Coronary artery (tissue), 2 donors: ENCODE measurements at places on chromosomes 12 and 14.

DNA sequence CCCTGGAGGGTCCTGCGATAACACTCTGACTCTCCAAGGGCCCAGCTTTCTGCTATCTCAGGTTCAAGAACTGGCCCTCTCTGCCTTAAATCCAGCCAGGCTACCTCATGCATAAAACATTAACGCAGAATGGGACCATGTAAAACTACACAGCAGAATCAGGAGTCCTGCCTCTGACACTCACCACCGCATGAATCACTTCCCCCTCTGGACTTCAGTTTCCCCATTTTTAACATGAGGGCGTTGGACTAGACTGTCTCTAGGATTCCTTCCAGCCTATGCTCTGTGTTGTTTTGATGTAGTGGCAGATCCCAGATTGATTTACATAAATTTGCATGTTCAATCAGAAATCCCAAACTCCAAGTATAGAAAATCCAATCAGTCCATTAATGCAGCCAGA lies 3.3 kb downstream of the NCKAP5L start:
- no peak for DNase-seq

- DNase-seq, result no peak
Observed at GRCh38 chr12:5967645-5968415, 22.8 kb upstream of the ANO2 start.

DNA sequence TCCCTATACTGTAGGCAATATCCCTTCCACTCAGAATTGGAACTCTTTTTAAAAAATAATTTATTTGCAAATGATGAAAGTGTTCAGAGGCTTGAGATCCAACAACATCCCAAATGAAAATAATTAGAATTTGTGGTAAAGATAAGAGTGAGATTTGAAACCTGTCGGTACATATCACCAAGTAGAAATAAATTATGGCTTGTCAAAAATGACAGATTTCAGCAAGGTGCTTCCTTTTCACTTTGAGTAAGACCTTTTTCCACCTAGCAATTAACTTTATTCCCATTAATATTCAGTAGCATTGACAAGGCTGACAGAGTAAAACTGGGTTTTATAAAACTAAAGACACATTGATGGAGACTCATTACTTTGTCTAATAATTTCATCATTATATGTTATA lies 107.7 kb upstream of the PRKD1 start:
- DNase-seq, result no peak

- DNase-seq, result no peak
Observed at GRCh38 chr14:22803687-22803974, 11.6 kb downstream of the SLC7A7 start.

DNA sequence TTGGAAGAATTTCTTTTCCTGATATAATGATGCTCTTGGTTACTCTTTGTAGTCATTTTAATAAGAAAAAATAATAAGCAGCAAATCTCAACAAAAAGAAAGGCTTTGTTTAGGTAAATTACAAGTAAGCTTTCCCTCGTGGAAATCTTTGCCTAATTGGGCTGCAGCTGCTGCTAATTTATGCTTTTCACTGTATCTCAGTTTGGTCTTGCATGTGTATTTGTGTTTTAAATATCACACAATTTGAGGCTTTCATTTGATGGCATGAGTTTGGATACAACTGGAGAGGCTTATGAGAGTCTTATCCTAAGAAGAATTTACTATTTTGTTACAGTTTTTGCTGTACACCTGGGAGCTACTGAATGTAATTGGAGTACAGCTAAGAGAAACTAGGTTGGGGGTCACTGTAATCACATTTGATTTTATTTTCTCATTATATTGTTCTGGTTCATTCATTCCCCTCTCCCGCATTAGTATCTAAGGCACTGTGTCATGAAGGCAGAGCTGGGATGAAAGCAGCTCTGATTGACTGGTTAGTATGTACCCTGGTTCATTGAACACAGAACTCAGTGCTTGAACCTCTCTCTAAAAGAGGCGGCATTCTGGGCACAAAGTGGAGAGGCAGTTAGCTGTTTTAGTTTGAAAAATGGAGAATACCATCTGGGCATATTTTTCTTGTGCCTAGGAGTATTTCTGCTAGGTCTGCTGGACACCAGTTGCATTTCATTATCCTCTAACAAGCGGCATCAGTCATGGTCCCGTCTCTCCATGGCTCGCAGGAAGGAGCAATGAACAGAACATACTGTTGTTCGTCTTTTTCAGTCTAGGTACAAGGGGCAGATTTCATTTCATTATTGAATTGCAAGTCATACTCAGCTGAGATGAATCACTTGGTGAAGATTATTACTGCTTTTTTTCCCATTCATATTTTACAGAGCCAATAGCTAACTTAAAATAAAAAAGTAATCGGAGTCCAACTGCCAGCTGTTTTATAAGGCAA lies 118.0 kb upstream of the TMEM260 start:
- DNase-seq, result no peak

DNA sequence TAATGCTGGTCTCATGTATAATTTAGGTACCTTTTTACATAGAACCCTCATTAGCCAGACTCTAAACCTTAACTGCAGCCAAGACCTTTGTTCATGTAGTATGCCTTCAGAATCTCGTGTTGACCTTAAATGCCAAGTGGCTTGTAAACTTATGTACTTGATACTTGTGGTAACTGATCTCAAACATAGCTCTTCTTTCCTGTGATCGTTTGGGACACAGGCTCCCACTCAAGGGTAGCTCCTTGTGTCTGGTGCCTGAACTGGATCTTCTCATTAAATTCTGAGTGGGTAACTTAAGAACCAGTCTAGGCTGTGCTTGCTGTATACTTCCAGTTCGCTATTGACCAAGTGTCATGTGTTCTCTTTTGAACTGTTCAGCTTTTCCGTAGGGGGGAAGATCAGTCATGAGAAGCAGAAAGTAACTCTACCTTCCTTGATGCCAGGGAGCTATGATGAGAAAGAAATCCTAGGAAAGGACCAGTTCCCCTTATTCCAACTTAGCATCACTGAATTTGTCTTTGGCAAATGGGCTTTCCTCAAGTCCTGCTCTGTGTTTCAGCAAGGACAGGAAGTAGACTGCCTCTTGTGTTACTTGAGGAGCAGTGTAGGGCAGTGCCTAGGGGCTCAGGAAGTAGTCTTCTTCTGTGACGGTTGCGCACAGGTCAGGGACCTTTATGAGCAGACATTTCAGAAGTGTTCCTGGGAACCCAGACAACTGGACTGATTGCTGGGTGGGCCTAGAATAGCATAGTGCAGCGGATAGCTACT lies 2.5 kb downstream of the LGALS3 start:
- DNase-seq, result no peak

GRCh38 chr14:54116972-54117371 lies 160.3 kb upstream of the BMP4 start:
- DNase-seq, result no peak

- no peak for DNase-seq
Observed at GRCh38 chr14:55074662-55075061, 23.2 kb downstream of the MAPK1IP1L start.

DNA sequence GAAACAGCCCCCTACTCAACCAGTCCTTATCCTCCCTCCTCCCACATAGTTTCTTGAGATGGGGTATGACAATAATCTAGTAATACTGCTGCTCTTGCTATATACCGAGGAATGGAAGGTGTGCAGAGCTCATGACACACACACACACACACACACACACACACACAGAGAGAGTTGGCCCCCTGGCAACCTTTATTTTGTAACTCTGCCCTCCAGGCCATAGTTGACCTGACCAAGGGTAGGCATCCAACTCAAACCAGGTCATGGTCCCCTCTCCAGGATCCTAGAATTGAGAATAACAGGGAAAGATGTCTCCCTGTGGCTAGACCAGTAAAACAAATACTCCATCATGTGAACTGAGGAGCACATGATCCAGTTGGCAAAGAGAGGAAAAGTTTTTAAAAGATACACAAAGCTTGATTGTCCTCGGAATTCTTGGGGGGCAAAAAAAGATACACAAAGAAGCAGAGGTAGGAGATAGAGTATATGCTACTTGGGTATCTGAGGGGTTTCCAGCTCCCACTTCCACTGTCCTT lies 11.3 kb downstream of the ERO1A start:
- DNase-seq, result no peak
